NCI-H1417 treated with DMSO at 0.1 percent for 48 hours (cell line): ENCODE measurements at places on chromosomes 5 and 9.

DNA sequence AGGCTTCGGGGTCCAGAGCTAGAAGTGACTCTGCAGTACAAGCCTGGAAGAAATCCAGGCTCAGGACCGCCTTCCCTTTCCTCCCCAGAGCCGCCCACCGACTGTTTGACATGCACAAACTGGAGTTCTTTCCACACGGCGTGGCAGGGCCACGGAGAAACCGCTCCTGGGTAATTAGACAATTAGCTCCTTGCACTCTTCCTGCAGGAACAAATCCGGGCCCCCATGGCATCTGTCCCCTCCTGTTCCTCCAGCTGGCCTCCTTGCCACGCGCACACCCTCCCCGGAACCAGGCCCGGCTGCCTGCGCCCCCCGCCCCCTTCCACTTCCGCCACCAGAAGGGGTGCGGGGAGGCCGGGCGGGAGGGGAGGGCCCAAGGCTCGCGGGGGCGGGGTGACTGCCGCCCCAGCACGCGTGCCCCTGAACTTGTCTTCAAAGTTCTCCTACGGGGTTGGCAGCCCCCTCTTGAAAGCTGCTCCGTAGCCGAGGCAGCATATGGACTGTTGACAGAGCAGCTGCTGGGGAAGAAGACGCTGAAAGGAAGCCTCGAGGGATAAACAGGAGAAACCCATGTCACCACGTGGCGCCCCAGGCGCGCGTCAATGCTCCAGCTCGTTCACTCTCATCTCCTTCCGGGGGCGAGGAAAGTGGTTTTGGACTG lies 74.3 kb downstream of the SEC61B start:
- DNase-seq: peak; percentile 63

GRCh38 chr5:95044096-95044495 lies 240.8 kb downstream of the MCTP1 start:
- DNase-seq: no peak

DNA sequence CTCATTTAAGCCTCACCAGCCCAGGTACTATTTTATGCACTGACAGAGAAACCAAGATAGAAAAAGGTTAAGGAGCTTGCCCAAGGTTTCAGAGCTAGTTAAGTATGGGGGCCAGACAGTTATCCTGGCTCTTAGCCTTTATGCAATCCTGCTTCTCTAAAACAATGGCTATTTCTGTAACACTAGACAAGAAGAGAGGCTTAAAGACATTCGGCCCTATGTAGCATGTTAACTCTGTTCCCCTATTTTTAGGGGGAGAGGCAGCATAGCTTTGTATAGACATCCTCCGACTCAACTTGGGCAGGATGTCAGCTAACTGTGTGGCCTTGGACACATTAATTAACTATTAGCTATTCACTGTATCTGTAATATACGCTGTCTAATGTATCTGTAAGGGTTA lies 54.6 kb downstream of the LHFPL2 start:
- no peak for DNase-seq

GRCh38 chr5:119009131-119009530 lies 20.8 kb upstream of the DTWD2 start:
- no peak for DNase-seq

DNA sequence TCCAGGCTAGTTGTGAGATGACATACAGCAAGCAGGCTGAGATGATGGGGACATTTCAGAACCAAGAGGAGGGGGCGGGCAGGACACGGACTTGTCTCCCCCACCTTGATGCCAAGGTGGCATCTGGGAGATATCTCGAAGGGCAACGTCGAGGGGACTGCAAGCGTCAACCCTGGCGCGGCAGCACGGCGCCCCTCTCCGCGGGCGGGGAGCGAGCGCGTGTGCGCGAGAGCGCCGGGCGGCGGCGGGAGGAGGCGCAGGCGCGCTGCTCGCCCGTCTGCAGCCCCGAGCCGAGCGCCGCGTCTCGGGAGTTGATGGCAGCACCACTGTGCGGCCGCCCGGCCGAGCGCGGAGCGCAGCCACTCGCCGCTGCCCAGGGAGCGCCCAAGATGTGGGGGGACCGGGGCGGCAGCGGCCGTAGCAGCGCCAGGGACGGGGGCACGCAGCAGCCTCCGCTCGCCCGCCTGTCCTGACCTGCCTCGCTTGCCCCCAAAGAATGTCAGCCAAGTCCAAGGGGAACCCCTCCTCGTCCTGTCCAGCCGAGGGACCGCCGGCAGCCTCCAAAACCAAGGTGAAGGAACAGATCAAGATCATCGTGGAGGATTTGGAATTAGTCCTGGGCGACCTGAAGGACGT lies at the start of gene PRR16:
Gene PRR16, plus strand, starts transcription at position 310 of the 636 bp plus-strand sequence.
- DNase-seq: no peak

GRCh38 chr9:130234340-130235260 lies 31.0 kb upstream of the HMCN2 start:
- DNase-seq: no peak

- DNase-seq: no peak
These were observed 24.7 kb downstream of the NR5A1 start for GRCh38 chr9:124482431-124483031.

- DNase-seq: no peak
These were observed 101.6 kb upstream of the TBCA start for GRCh38 chr5:77877516-77878355.

GRCh38 chr5:147081311-147081764 lies 153.5 kb upstream of the STK32A start:
- DNase-seq: no peak

- DNase-seq: no peak
These were observed 50.6 kb upstream of the ANGPTL2 start for GRCh38 chr9:127173063-127173462.

GRCh38 chr5:134581241-134581981 lies 51.2 kb downstream of the SAR1B start:
- no peak for DNase-seq

DNA sequence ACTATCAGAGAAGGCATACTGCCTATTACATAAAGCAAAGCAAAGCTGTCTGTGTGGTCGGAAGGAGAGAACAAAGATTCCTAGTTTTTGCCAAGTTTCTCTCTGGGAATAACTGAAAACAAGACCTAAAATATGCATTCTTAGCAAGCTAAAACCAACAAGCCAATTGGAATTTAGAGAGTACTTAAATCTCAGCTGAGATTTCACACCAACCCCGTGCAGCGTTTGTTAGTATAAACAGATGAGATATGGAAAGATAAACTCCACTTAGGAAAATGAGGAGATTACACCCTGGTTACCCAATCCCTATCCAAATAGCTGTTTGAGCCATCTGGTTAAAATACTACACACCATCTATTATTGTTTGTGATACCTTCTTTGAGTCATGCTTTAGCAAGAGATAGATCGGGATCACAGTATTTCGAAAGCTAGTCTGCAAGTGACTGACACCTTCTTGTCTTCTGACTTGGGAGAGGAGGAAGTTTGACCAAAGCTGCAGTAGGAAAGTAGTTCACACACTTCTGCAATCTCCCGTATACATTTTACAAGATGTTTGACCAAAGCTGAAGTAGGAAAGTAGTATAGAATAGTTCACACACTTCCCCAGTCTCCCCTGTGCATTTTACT lies 18.2 kb downstream of the FAF2 start:
- DNase-seq: no peak

DNA sequence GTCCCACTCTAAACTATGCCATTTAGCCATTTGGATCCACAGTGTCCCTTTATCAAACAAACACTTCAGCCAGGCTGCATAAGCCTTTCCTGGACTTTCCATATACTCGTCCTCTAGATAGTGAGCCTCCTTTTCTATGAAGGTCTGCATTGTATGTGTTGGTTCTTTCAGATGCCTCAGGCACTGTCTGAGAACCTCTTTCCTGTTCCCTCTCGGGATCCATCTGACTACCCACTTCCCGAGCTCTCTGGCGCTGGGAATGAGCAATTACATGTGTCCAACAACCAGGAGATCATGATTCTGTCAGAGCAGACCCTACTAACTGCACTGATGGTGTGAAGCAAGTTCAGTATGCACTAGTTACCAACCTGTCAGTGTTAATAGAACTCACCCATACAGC lies 14.2 kb downstream of the SMC2 start:
- DNase-seq: no peak

DNA sequence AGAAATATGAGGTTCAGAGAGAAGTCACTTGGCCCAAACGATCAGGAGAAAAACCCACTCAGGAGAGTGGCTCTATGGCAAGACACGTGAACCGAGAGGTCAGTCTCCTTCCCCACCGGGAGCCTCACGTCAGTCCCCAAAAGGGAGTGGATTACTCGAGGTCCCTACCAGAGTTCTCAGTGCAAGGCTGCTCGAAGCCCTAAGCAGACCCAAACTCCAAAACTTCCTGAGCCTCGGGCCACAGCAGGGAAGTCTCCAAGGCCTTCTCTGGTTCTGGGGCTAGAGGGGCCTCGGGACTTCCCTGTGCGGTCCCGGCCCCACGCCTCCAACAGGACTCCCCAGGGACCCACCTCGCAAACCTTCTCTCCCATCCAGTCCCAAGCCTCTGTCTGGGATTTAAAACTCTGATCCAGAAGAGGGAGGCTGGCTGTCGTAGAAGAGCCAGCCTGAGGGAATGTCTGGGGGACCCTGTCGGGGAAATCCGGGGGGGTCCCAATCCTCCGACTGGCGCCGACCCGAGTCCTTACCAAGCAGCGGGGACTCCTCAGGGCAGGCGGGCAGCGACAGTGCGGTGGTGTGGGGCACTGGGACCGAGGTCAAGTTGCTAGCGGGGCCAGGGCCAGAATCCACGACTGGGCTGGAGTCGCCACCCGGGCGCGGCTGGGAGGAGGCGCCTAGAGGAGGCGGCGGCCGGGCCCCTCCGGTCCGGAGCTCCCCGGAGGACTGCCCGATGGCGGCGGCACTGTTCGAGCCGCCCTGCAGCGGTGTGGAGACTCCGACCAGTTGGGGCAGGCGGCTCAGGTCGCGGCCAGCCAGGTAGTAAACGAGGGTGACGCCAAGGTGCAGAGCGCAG lies 679 bp downstream of the B4GALT1 start:
- DNase-seq: no peak

DNA sequence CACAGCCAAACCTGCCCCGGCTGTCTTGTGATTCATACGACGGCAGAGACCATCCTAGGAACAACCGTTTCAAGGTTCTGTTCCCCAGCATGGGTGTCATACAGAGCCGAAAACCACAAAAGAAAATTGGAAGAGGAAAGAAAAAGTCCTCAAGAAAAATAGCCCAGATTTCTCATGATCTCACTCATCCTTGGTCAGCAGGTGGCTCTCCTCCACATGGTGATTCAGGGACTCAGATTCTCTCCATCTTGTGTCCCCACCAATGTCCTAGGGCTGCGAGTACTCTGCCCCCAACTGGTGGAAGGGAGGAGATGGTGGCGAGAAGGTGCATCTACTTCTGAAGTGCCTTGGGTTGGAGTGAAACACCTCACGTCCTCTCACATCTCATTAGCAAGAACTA lies 25.6 kb downstream of the PDZD2 start:
- DNase-seq: no peak

DNA sequence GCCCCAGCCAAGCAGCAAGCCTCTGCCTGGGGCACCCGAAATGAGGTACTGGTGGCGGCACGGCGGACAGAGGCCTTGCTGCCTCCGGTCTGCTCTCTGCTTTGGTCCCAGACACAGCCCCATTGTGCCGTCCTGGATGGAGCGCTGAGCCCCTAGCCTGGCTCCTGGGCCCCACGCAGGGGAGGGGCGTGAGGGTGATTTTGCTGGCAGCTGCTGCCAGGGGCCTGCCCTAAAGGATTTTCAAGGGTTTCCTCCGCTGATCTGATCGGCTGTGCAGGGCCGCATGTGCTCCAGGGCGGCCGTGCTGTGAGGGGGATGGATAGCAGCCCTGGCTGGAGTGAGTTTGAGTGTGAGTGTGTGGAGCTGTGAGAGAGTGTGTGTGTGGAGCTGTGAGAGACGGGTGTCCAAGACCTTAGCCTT lies 1.3 kb downstream of the GPSM1 start:
- no peak for DNase-seq

DNA sequence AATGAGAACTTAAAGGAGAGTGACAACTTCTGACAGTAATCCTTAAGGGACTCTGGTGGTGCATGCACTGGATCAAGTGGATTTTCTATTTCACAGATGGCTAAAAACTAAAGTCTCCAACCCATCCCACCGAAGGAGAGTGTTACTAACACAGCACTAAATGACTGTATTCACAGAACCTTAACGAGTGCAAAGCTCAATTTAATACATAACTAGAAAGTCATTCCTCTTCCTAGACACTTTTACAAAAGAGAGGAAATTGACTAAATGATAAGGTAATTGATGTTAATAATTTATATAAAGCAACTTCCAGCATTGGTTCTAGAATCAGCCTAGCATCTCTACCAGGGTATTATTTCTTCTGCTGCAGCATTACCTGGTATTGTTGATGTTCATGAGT lies 189.8 kb downstream of the ADAMTS12 start:
- no peak for DNase-seq

DNA sequence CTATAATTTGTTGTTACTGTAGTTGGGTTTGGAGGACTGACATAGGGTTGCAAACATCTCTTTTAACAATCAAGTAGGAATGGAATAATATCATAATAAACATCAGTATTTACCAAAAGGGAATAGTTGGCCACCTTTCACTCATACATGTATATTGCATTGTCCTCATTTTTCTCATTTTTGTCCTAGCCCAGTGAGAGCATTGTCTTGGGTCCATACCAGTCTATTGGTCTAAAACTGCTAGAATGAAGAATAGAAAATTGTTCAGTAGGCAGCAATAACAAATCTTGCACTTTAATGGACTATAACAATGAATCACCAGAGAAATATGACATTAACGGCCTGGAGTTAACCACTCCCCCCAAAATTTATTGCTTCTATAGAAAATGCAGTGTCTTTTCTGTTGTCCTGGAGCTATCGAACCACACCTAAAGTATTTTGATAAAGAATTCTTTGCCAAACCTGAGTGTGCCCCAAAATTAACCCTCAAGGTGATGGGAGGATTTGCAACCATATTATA lies 80.9 kb upstream of the IL33 start:
- DNase-seq: no peak

DNA sequence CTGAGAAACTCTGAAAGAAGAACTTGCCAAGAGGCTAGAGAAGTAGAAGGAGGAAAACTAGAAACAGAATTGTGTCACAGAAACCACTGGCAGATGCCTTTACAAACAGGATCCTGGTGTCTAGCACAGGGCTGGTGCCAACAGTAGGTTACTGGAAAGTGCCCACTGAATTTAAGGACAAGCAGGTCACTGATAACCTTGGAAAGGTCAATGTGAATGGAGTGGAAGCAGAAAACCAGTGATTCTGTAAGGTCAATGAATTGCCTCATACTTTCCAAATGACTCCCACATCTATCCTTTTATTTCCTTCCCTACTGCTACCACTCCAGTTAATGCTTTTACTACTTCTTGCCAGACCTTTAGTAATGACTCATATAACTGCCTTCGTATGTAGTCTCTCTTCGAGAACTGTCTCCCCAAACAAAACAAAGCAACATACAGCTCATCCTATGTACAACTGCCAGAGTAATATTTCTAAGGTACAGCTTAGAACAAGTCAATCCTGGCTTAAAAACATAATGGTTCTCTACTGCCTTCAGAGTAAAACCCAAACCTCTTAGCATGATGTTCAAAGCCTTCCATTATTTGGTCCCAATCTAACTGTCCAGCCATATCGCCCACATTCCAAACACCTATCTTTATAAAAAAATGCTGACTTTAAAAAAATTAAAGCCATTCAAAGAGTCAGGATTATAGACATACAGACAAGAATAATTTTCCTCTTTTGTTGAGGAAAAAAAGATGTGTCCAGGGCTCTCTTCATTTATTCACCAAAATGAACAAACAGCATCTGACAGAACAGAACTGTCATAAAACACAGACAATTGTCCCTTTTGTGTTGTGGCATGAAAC lies 52.5 kb downstream of the NR3C1 start:
- no peak for DNase-seq
